ENCODE measurements at places on chromosomes 5 and 9. TPM values are rescaled to one million over a fixed set of nuclear protein-coding genes. Genes with fewer than 3 reads are reported as not detected.

DNA sequence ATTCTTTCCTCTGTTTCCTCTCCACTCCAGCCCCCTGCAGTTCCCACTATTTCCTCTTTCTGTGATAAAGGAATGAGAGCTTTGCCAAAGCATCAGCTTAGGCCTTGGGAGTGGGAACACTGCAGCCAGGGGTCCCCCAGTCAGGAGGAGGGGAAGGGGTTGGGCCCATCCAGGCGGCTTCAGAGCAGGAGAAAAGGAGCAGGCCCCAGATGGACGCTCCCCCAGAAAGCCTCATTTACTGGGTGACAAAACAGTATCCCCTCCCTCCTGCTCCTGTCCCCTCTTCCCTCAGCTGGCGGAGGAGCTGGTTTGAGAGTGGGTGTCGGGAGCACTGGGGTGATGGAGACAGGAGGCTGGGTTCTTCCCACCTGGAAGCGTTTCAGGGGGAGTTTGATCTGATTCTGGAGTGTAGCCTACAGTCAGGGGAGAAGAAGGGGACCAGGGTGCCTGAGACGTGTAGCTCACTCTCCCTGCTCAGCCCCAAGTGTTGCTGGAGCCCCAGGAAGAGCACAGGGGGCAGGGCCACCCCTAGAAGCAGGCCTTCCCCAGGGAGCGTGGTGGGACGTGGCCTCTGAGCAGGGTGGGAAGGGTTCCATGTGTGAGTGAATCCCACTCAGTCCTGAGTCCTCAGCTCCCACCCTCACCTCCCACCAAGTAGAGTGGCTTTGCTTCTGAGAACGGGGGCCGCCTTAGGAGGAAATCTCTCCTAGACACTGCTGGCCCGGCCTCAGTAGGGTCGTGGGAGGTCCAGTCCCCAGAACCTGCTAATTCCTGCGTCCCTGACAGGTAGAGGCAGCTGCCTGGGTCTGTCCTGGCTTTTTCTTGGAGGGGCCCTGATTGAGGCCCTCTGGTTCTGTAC is 173.1 kb downstream of the CACNA1B start:
- DNase-seq, result no peak

DNA sequence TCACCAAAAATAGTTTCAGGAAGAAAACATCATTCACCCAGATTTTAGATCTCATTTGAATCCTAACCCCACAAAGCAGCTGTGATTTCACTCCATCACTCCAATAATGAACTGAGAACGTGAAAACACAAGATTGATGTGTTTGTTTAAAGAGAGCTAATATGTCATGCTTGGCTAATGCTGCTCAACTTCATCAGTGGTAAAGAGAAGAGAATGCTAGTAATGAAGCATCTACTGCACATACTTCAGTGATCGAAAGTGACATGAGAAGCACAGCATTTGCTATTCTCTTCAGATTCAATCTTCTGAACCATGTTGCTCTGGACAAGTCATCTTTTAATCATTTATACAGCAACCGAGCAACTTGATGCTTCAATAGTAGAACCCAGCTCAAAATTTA is 874.7 kb downstream of the EFNA5 start:
- no peak for DNase-seq

- no peak for DNase-seq
Measured at GRCh38 chr5:103117471-103117991, 2.4 kb downstream of the GIN1 start.

PCDHGC3 gene
- 99.9 TPM for total RNA-seq

EGFLAM gene
- total RNA-seq, result 23.4 TPM

Measured in thoracic aorta (tissue), 2 donors.